ENCODE measurements at places on chromosomes 12 and 14.

DNA sequence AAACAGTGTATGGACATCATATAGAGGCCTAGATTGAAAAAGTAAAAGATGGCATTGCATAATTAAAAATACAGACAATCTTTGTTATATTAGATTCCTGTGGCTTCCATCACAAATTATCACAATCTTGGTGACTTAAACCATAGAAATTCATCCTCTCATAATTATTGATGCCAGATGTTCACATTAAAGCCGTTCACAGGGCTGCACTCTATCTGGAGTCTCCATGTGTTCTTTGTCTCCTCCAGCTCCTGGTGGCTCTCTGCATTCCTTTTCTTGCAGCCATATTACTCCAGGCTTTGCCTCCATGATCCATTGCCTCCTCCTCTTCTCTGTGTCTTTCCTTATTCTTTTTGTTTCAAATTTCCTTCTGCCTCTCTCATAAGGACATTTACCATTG is 875.7 kb upstream of the USP15 start:
- no peak for DNase-seq

DNA sequence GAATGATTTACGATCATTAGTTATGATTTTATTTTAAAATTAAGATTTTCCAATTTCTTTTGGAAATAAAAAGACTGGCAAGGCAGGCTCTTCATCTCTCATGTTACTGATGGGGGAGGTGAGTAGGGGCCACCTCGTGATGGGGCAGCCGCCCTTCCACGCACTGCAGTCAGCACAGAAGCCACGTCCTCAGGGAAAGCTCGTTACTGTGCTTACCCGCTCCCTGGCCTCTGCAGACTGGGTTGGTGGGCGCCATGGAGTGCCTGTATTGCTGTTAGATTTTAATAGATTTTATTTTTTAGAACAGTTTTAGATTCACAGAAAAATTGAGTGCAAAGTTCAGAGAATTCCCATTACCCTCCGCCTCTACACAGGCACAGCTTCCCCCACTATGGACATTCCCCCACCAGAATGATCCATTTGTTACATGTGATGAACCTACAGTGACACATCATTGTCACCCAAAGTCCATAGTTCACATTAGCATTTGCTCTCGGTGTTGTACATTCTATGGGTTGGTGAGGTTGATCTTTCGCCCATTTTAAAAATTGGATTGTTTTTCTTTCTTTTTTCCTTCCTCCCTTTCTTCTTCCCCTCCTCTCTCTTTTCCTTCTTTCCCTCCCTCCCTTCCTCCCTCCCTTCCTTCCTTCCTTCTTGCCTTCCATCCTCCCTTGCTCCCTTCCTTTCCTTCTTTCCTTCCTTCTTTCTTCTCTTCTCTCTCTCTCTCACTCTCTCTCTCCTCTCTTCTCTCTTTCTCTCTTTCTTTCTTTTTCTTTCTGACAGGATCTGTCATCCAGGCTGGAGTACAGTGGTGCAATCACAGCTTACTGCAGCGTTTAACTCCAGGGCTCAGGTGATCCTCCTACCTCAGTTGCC is 30.7 kb downstream of the ADGRD1 start:
- DNase-seq = no peak

DNA sequence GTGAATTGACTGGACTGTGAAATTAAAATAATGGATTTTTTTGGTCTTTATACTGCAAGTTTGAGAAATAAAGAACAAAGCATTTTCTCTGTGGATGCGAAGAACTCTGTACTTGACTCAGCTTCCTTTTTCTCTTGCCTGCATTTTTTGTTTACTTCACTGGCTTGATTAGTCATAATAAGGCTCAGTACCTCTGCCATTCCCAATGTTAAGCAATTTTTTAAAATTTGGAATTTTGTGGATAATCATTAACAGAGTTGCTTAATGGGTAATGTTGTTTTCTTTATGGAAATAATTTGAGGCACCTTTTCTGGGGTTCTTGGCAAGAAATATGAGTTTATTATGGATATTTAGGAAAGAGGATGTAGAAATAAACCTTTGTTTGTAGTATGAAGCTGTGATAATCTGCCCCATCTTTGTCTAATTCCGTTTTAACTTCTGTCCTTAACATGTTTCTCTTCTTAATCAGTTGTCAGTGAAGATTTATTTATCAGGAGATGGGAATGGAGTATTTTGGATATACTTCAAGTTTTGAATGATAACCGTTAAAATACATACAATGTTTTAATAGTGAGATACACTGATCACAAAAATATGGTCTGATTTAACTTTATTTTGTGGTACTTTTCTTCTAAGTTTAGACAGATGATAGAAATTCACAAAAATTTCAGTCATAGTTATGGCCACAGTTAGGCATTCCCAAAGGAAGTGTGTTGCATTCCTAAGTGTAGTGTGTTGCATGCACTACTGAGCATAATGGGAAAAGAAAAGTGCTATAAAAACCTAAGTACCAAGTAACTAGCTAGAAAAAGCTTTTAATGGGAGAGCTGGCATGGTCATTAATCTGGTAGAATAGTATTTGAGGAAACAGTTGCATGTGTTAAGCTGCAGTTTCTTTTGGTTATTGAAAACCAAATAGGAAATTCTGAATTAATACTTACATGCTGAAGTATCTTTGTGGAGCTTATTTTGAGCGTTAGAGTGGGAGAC is 27.7 kb downstream of the WNK1 start:
- DNase-seq = peak; percentile 12

- DNase-seq = no peak
These were observed 87.6 kb upstream of the MED13L start for GRCh38 chr12:116365114-116365513.

- no peak for DNase-seq
These were observed 55.6 kb downstream of the CLIP1 start for GRCh38 chr12:122366685-122367475.

DNA sequence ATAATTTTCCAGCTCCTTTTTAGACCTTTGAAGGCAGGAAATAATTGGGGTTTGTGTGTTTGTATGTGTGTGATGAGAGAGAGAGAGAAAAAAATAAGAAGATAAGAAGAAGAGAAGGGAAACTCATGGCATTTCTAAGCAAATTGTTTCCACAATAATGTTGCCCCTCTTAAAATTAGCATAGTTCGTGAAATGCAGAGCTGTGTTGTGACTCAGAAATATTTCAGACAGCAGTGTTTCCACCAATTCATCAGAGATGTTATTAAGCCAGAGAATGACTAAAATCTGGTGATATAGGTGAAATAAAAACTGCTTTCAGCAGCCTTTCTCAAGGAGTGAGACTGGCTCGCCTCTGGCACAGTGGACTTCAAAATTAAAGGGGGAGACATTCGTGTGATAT is 65.9 kb upstream of the ARHGAP5 start:
- DNase-seq = no peak

DNA sequence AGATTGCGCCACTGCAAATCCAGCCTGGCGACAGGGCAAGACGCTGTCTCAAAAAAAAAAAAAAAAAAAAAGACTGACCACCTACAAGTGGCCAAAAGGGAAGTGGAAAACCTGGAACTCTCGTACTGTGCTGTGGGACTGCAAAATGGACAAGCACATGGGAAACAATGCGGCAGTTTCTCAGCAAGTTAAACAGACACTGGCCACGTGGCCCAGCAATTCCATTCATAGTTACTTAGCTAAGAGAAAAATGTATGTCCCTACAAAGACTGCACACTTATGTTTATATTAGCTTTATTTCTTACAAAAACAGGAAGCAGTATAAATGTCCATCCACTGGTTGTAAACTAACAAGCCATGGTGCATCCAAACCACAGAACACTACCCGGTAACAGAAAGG is 5.6 kb downstream of the CHFR start:
- DNase-seq = peak; percentile 36

DNA sequence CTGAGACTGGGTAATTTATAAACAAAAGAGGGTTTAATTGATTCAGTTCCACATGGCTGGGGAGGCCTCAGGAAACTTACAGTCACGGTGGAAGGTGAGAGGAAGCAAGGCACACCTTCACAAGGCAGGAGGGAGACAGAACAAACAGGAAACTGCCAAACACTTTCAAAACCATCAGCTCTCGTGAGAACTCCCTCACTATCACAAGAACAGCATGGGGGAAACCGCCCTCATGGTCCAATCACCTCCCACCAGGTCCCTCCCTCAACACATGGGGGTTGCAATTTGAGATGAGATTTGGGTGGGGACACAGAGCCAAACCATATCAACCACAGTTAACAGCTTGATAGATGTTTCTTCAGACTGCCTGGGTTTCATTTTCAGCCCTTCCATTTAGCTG is 6.2 kb upstream of the GNPNAT1 start:
- no peak for DNase-seq

DNA sequence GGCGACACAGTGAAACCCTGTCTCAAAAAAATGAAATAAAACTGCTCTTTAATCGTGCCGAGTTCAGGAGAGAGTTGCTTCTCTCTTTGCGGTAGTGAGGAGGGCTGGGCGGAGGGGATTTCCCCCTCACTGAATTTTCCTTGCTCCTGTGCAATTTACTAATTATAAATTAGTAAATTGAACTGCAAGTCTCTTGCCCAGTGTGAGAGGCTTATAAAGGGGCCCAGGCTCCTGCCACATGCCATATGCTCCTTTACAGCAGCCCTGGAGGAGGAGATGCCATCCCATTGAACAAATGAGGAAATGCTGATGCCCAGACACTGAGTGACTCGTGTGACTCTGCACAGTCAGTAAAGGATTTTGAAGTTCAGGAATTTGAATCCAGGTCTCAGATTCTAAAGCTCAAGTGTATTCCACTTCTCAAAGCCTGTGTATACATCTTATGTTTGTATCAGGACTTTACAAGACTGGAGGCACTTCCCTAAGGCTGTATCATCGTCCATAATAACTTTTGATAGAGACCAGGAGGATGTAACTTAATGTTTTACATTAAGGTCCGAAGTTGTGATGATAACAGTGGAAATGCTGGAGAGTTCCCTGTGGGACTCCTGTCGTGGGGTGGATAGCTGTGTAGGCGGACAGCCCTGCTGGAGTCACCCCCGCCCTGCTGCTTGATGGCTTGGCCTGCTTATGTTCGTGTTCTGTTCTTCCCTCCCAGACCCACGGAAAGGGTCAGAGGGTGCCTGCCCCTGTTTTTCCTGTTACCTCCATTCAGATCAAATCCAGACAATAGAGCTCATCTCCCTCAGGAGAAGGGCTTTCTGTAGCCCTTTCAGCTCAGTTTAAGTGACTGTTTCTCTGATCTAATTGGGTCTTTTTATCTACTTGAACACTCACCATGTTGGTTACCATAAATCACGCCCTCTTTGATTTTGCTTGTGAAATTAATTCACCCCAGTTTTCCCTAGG is 13.9 kb downstream of the PELI2 start:
- no peak for DNase-seq

DNA sequence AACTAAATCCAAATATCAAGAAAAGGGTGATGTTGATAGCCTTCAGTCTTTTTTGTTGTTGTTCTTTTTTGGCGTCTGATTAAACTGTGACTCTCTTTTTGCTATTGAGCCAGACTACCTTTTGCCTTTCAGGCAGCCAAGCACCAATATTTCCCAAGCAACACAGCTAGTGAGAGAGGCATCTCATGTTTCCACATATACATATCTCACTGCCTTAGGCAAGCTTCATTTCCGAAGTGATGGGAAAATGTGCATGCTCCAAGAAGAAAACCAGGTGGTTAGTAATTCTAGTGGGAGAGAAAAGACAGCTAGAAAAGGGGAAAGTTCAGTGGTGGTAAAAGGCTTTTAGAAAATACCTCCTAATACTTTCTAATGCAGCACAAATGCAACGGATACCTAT is 277.7 kb downstream of the TMTC2 start:
- DNase-seq = no peak

DNA sequence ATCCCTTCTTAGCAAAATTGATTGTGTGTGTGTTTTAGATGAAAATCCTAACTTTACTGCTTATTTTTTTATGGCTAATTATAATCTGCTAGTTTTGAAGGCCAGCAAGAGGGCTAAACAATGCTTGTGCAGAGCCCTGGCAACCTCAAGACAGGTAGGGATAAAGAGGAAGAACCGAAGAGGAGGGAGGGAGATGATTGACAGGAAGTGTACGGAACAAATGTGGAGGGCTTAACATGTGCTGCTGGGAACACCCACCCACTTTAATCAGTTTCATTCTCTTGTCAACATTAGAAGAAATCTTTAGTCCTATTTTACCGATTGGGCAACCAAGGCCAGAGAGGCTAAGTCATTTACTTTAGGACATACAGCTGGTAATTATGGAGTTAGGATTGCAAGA is 1.4 kb upstream of the WSCD2 start:
- no peak for DNase-seq

DNA sequence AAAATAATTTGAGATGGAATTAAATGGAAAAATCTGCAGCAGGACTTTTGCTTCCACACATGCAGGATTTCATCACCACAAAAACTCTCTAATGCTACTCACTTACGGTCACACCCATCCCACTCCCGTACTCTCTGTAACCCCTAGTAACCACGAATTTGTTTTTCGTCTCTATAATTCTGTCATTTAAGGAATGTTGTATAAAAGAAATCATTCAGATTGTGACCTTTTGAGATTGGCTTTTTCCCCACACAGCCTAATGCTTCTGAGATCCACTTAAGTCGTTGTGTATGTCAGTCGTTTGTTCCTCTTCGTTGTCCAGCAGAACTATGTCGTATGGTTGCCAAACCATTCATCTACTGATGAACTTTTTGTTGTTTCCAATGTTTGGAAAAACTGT is 19.8 kb upstream of the PZP start:
- DNase-seq = no peak

DNA sequence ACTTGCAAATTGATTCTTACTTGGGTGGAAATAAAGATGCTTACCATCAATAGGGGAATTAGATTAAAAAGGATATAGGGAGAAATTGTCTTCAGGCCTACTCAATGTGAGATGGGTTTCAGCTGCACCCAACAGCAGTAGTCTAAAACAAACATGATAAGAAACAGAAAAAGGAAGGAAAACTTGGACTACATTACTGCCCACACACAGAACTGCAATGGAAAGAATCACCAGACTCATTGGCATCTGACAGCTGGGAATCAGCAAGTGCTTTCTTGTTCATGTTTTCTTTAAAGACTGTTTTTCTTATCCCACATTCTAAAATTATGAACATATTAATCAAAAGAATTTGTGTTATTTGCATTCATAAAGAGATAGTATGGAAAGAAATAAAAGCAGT is 144.2 kb downstream of the LRIG3 start:
- no peak for DNase-seq

DNA sequence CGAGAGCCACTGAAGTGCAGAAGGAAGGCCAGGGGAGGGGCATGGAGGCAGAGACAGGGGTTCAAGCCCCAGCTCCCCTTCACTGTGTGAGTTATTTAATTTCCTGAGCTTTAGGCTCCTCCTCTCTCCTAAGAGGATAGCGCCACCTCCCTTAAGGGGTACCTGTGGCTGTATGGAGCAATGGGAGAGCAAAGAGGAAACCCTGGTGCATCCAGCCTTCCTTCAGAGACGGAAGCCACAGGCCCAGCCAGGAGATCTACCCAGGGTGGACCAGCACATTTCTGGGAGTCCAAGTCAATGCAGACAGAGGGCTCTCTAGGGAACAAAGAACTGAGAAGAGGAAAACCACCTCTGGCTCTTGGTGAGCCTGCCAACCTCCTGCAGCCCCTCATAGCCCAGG is 90.3 kb downstream of the ZFP36L1 start:
- no peak for DNase-seq
